ENCODE measurements at places on chromosomes 6 and 20.

DNA sequence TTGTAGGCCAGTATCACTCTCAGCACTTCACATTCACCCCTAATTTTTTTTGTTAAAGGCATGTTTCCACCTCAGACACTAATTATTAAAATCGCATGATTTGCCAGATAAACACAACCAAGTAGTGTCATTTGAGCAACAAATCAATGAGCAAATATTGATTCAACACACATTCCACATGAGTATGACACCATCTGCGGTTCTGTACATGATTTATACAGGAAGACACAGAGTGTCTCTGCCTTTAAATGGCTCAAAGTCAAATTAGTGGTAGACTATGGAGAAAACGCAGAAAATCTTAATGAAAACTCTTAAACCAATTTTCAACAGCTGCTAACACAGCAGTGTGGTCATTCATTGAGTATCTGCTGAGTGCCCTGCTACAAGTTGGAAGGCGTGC lies 300.2 kb downstream of the SOX4 start:
- no peak for DNase-seq

GRCh38 chr6:146200176-146200575 lies 171.3 kb downstream of the GRM1 start:
- no peak for DNase-seq

DNA sequence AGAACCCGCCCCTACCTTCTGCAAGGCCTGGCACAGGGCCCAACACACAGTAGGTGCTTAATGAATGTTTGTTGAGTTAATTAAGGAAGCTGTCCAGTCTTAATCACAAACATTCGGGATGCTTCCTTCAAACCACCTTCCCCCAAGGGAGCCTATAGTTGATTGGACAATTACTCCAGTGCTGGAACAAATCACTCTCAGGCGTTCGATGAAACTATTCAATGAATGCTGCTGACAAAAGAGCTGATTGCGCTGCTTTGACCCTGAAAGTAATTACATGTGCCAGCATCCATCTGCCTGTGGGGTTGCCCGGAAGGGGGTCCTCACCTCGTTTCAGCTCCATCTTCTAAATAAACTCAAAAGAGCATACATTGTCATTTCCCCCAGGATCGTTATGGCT lies 112.0 kb upstream of the SRSF6 start:
- no peak for DNase-seq

GRCh38 chr6:56593801-56594318 lies 48.8 kb downstream of the DST start:
- DNase-seq, result no peak

DNA sequence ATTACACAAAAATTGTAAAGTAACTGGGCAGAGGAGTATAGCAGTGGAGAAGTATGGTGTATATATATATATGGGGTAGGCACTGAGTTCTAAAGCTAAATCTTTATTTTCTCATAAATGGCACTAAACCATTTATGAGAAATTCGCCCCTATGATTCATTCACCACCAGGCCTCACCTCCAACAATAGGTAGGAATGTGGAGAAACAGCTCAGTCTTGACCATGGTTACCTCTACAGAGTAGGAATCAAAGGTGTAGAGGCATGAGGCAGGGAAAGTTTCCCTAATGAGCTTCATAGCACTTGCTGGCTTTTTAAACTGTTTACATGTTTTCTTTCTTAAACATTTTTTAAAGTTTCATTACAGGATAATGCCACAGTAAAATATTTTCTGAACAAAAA lies 36.9 kb upstream of the SUMO4 start:
- DNase-seq, result no peak

DNA sequence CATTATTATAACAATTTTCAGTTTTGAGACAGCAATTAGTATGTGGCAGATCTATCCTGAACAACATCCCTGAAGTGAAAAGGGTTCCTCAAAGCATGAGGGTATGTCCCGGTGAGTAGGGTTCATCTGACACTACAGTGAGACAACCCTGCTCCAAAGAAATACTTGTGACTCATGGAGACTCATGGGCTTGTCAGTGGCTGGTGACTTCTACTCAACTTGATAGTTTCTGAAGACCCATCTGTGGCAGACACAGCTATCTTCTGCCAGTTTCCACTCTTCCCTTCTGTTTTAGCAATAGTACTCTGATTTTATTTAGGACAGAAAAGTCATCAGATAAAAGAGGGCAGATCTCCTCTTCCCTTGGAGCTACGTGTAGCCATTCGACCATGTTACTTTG lies 41.4 kb downstream of the MAP3K7 start:
- DNase-seq, result no peak

DNA sequence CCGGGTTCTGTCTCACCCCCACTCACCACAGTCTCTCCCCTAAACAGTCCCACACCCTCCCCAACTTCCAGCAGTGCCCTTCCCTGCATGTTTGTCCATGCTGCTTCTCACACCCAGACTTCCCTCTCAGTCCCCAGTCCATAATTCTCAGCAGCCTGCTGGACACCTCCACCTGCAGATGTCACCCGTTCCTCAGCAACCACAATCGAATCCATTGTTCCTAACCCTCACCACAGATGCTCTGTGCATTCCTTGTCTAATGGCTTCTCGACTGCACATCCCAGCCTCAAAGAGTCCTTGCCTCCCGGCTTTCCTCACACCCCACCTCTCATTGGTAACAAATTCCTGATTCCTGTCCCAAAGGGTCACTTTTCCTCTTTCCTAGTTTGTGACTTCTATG lies 55.6 kb downstream of the GOPC start:
- DNase-seq, result no peak

DNA sequence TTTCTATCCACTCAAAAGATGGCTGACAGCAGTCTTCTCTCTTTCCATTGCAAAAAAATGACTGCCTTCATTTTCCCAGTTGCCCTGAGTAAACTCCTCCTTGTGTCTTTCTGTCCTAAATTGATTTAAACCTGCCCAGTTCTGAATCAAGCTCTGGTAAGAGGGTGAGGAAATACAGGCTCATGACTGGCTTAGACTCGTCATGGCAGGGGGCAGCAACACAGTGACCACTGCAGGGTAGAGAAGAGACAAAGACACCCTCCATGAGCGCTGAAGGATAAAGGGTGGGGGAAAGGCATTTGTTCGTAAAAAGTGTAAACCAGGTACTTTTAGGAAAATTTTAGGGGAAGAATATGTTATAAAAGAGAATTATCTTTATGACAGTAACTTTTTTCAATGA lies 738.2 kb upstream of the FLRT3 start:
- no peak for DNase-seq

DNA sequence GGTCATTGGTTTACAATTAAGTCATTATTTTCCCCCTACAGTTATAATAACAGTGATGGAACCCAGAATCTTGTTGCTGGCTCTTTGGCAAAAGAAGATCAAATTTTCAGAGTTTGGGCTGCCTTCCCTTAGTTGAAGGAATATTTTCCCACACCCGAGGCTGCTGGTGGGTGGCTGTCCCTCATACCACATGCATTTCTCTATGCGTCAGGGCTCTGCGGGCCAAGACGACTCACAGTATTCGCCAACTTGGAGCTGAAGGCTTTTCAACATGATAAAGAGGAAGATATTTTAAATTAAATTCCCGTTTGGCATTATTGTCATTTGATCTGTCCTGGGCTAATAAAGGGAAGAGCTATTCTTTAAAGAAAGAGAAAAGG lies 102.2 kb upstream of the SASH1 start:
- no peak for DNase-seq

DNA sequence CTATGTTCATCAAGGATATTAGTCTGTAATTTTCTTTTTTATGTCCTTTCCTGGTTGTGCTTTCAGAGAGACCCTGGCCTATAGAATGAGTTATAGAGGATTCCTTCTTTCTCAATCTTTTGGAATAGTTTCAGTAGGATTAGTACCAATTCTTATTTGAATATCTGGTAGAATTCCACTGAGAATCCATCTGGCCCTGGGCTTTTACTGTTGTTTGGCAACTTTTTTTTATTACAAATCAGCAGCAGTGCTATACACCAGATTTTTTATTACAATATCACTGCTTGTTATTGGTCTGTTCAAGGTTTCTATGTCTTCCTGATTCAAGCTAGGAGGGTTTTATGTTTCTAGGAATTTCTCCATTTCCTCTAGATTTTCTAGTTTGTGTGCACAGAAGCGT lies 50.0 kb upstream of the NRSN1 start:
- no peak for DNase-seq

DNA sequence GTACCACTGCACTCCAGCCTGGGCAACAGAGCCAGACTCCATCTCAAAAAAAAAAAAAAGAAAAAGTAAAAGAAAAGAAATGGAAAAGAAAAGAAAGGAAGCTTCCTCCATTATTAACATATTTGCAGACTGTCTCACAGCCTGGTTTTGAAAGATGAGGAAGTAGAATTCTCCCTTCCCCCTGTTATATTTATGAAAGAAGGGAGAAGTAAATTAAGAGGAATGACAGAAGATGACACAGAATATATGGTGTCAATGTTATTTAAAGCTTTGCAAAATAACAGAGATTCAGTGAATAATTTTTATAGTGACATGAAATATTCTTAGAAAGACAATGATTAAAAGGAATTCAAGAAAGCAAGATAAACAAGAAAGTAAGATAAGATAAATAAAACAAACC lies 83.7 kb upstream of the PRSS16 start:
- DNase-seq, result no peak

DNA sequence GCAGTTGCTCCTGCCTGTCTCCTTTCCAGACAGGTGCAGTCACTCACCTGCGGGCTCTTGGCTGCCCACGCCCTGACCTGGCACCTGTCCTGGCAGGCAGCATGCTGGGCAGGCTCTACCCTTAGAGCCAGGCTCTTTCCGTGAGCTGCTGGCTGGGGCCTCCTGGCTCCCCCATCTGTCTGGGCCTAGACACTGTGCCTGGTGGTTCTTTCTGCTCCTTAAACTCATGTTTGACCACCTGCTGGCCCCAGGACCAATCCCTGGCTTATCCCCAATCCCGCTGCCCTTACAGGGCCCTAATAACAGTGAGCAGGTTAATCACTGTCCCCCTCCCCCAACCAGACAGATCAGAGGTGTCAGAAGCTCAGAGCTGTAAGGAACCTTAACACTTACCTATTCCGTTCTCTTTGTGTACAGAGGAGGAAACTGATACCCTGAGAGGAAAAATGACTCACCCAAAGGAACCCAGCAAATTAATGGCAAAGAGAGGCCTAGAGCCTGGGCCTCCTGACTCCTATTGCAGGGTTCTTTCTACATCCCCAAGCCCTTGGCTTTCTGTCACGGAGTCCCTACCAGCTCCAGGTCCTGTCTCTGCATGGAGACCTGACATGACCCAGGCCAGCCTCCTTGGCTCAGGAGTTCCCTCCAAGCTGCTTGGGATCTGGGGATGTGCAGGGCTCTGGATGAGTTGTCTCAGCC lies 54.7 kb downstream of the RAB44 start:
- no peak for DNase-seq

GRCh38 chr6:12875051-12875450 lies 158.5 kb downstream of the PHACTR1 start:
- DNase-seq, result no peak

- no peak for DNase-seq
Measured at GRCh38 chr6:149439626-149440025, 39.6 kb downstream of the SUMO4 start.

GRCh38 chr6:144062786-144063185 lies 32.6 kb downstream of the SF3B5 start:
- DNase-seq, result no peak

DNA sequence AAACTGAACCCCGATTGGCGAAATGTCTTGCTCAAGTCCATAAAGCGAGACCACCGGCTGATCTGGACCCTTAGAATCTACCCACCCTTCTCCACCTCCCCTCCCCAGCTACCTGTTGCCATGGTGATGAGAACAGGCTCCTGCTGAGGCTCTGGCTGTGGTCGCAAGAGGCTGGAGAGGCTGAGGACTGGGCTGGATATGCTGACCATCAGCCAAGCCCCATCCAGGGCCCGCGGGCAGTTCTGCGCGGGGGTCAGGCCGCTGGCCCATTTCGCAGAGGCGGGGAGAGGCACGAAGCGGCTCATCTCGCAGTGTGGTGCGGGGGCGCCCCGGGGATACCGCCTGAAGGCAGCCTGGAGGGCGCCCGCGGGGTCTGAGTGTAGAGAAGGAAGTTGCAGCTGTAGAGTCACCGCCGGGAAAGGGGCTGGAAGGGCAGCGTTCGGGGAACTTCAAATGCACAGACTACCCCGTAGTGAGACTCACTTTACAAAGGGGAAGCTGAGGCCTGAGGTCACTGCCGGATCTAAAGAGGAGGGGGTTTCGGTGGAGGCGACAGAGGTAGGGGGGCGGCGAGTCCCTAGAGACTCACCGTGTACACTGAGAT lies 671 bp downstream of the TAPBP start:
- peak; percentile 47 for DNase-seq

DNA sequence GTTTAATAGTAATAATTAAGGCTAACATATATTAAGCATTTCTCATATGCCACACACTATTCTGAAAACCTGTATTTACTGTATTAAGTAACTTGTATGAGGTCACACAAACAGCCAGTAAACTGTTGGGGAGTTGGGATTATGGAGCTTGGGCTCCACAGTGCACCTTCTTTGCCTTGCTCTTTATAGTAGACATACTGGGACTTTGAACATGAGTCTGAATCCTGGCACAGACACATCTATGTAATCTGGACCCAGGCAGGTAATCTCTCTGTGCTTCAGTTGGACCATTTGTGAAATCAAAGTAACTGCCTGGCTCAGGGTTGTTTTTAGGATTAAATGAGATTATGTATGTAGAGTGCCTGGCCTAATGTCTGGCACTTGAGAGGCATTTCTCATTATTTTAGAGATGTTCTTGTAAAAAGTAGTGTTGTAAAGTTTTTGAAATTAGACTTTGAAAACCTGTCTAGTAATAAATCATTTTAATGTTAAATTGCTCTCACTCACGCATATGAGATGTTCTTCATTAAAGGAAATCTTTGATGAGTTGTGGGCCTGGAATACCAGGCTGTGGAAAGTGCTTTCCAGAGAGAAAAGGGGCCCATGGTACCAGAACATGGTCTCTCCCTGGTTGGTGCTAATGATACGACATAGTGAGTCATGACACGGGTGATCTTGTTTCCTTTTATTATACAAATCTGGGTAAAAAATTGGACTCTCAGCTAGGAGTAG lies 34.3 kb downstream of the LRRC1 start:
- DNase-seq, result no peak

GRCh38 chr6:1384549-1385128 lies 4.7 kb upstream of the FOXF2 start:
- DNase-seq, result no peak

- no peak for DNase-seq
Measured at GRCh38 chr6:100626721-100627120, 162.0 kb upstream of the SIM1 start.

DNA sequence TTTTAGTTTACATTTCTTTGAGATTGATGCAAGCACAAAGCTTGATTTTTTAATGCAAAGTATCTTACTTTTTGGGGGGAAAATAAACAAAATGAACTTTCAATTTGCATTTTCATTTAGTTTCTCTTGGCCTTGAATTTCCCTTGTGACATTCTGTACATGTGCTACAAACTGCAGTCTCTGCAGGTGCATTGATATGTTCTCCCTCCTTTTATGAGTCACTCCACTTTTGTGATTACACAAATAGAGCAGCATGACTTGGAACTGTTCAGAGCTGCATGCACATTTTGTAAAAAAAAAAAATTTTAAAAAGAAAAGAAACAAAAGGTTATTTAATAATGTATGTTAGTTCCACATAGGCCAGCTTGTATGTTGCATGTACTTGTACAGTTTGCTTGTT lies 220.0 kb upstream of the KCNQ5 start:
- DNase-seq, result no peak
